H9 (cell line): ENCODE measurements at places on chromosomes 6 and 20. TPM values are rescaled to one million over a fixed set of nuclear protein-coding genes. Genes with fewer than 3 reads are reported as not detected.

Gene COL11A2
- total RNA-seq, result 2.0 and 2.3 TPM in 2 replicates

Gene COL12A1
- 0.96 and 1.4 TPM in 2 replicates for total RNA-seq

Gene OR2H2
- total RNA-seq, result not detected in 2 replicates

Gene PHACTR1
- total RNA-seq, result 13.6 and 15.9 TPM in 2 replicates

- no peak for DNase-seq
Measured at GRCh38 chr6:26360451-26361416, 4.3 kb upstream of the BTN3A2 start.

GRCh38 chr6:54419885-54420284 is 111.6 kb downstream of the TINAG start:
- DNase-seq, result no peak

DNA sequence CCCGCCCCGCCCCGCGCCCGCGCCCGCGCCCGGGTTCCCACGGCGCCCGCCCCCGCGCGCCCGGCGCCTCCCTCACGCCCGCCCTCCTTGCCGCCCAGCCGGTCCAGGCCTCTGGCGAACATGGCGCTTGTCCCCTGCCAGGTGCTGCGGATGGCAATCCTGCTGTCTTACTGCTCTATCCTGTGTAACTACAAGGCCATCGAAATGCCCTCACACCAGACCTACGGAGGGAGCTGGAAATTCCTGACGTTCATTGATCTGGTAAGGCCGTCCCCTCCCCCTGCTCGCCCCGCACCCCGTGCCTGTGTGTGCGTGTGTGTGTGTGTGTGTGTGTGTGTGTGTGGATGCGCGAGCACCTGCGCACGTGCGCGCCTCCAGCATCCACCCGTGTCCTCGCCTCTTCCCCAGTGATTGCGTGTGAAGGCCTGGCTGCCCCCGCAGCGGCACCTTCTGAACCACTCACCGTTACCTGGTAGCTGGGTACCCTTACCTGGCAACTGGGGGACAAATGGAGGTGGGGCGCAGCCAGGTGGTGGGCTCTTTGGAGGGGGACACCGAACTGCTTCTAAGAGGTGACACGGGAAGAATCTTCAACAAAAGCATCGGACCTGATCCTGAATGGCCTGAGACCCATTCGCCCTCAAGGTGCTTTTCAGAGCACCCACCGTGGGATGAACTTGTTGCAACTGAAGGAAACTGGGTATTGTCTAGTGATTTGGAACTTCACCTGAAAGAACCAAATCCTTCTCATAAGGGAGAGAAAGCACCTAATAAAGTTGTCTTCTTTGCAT is at the start of gene AIG1:
TSS of gene AIG1 (plus strand) at position 84 of the 791 bp plus-strand sequence. CDS start at position 121, 37 bp downstream.
- peak; percentile 69 for DNase-seq

DNA sequence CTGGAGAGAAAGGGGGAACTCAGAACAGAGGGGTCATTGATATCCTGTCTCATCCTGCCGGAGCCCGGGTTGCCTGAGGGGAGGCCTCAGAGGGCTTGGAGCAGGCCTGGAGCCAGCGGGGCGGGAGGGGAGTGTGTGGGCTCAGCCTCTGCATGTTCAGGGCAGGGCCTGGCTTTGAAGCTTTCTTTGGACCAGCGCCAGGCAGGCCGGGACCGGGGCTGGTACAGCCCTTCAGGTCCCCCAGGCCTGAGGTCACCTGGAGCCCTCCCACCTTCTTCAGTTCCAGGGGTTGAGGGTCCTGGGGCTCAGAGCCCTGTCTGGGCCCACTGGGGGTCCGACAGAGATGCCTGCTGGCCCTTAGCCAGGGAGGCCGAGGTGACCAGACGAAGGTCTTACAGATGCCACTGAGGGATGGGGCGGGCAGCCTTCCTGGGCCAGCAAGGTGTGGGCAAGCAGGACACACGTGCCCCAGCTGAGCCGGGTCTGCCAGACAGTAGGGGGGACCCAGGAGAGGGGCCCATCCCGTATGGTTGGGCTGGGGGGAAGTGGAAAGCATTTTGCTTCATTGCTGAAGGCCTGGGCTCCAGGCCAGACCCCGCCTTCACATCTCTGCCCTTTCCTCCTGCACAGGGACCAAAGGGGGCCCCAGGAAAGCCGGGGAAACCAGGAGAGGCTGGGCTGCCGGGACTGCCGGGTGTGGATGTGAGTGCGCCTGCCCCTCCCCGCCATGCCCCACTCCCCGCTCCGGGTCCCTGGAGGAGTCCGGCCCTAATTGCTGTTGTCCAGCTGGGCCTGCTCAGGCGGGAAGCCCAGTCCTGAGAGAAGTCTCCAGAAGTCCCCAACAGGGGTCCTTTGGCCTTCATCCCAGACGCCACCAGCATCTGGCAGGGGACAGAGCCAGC is 2.0 kb downstream of the COL9A3 start:
- no peak for DNase-seq

DNA sequence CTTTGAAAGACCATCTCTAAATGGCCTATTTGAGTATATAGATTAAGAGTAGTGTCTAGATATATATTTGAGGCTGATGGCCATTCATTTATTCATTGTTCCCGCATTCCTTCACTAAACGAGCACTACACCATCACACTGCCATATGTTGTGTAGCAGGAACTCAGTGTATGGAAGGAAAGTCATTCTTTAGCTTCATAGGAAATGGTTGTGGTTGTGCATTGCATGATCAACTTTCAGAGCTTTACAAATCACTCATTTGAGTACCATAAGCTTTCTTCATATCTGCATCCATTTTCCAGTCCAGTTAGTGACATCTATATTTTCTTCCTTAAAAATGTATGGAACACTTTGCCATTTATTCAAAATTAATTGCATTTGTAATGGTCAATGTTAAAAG is 97.9 kb downstream of the ARID1B start:
- no peak for DNase-seq

- DNase-seq, result no peak
Measured at GRCh38 chr6:137390334-137390733, 103.9 kb downstream of the OLIG3 start.

DNA sequence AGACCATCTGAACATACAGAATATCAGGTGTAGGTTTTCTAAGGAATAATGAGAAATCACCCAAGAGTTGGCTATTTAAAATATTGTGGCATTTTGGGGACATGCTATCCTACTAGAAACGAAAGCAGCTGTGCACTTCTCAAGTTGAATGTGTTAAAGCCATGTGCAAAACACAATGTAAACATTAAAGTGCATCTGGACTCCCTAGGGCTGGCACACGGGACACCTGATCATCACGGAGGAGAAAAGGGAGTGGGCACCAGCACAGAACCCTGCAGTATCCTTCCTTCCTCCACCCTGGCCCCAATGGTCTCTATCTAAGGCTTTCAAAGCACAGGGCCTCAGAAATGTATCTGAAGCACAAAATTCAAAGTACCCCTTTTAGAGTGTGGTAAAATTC is 94.3 kb downstream of the INSM1 start:
- no peak for DNase-seq

DNA sequence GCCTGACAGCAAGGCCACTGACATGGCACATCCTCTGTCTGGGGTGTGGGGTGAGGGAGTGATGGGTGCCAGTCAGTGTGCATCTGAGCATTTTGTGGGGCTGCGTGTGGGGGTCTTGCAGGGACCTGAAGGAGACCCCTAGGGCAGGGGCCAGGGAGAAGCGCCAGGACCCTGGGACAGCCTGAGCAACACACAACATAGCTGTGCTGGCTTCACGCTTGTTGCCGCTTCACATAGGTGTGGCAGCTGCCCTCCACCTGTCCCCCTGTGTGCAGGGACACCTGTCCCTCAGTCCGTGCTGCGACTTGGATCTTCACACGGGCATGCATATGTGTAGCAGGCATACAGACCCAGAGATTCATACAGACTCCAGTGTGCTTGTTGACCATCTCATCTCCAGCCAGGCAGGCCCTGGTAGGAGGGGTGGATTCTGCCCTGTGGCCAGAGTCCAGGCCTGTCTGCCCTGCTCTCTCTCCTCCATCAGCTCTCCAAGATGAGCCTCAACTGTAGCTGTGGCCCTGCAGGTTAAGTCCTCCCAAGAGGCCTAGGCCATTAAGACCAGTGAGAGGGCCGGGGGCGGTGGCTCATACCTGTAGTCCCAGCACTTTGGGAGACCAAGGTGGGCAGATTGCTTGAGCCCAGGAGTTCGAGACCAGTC is 3.2 kb upstream of the NPBWR2 start:
- no peak for DNase-seq

- no peak for DNase-seq
Measured at GRCh38 chr6:163651915-163652668, 237.6 kb downstream of the QKI start.

DNA sequence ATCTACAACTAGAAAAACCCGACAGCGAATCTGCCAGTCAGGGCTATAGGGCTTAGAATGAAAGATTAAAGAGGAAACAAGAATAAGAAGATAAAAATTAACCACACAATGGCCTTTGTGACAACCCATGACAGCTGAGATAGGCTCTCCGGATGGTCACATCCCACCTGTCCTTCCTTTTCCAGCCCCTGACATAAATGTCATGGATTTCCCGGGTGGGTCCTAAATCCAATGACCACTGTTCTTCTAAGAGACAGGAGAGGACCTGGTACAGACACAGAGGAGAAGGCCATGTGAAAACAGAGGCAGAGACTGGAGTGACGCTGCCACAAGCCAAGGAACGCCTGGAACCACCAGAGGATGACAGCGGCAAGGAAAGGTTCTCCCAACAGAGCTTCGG is 41.8 kb downstream of the ATXN1 start:
- DNase-seq, result no peak

DNA sequence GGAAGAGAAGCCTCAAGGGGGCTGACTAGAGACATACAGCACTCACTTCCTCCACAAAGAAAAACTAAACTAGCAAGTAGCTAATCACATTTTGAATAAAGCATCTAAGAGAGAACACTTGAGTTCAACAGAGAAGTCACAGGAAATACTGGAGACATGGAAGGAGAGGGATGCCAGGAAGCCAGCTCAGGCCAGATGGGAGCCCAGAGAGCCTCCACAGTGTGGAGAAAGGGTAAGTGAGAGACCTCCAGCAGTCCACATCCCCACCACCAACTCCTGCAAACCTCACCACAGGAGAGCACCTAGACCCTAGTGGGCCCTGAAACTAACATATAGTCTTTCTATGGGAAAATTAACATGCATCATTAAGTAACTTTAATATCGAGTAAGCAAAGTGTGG is 79.2 kb downstream of the EPM2A start:
- no peak for DNase-seq

- DNase-seq, result no peak
Measured at GRCh38 chr6:137970368-137970767, 103.3 kb downstream of the TNFAIP3 start.
